ENCODE measurements at places on chromosomes 3 and 15.
A peak's percentile ranks its signal among the peaks of the same experiment; 100 is the strongest.

GRCh38 chr15:81002009-81002330 is 1.2 kb downstream of the TLNRD1 start:
- DNase-seq: no peak

GRCh38 chr3:78734048-78734637 is 1033.7 kb downstream of the ROBO1 start:
- DNase-seq: no peak

DNA sequence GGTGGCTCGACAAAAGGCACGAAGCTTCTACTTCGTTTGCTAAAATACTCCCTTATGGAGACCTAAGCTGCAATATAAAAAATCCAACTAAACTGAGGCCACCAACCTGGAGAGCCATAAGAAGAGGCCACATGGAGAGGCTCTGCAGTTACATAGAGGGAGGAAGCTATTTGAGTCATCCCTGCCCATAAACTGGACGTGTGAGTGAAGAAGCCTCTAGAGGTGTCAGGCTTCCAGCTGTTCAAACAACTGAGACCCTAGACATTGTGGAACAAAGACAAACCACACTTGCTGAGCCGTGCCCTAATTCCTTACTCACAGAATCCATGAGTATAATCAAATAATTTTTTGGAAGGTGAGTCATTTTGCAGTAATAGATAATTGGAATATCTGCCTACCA is 50.2 kb upstream of the GMNC start:
- no peak for DNase-seq

DNA sequence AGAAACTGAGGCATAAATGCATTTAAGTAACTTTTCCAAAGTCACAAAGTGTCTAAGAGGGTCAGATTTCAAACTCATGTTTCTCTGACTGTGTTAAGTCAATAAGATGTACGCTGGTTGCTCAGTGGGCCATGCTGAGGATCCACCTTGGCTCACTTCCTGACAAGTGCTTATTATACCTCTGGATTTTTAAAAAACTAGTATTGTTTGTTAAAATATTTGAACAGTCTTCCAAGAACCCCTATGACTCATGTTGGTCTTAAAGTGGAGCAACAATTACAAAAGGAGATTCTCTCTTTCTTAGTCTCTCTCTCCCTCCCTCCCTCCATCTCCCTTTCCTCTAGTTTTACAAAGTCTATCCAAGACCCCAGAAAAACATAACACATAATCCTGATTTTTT is 1050.2 kb downstream of the AGBL1 start:
- no peak for DNase-seq

- peak; percentile 77 for DNase-seq
Observed at GRCh38 chr3:125141596-125142419, 70.7 kb downstream of the SLC12A8 start.

DNA sequence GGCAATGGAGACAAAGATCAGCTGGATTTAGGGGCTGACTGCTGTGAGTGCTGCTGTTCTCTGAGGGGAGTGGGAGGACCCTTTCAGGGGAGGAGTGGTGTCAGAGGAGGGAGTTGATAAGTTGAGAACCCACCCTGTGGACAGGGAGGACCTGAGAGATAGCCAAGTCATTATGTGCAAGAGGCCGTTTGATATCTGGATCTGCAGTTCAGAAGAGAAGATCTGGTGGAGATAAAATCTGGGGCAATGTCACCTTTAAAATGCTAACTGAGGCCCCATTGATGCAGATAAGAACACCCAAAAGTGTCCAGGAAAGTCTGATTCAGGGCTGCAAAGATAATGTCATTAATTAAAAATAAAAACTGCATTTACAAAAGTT is 256.1 kb upstream of the HES1 start:
- no peak for DNase-seq

DNA sequence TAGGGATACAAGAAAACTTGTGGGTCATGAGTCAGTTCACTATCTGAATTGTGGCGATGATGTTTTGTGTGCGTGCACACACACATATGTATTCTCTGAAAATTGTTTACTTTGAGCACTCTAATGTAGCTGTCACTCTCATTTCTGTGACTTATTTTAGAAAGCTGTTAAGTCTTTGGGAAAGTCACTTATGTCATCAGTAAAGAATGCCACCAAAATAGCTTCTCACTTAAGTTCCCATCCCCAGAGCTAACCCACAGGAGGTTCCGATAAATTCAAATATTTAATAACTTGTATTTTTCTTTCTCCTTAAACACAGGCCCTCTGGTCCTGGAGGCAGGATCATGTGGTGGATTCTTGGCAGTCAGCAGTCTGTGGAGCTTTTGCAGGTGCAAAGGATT is 138.3 kb downstream of the LRIG1 start:
- no peak for DNase-seq

DNA sequence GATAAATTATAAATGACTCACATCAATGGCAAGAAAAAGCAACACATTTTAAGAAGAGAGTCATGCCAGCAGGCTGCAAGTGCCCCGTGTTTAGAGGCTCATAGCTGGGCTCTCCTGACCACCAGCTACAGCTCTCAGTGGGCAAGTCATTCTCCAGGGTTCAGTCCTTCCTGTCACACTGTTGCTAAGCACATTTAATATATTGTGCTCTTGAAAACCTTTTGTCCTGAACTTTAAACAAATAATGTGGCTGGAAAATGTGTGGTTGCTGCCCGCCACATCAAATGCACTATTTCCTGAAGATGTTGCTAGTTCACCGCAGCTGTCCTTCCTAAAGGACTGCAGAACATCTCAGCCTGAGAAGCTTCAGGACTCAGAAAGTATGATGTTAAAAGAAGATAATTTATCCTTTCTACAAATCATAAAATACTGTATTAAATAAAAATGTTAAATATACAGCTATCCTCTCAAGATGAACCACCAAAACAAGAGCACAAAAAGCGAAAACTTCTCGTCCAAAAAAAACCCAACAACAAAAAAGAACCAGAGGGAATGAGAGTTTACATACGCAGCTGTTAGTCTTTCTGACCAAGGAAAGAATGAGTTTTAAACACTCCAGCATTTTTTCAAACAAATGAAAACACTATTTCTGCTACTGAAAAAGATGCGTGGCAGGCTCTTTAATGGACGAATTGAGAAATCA is 951 bp downstream of the TARS3 start:
- DNase-seq: peak; percentile 54

DNA sequence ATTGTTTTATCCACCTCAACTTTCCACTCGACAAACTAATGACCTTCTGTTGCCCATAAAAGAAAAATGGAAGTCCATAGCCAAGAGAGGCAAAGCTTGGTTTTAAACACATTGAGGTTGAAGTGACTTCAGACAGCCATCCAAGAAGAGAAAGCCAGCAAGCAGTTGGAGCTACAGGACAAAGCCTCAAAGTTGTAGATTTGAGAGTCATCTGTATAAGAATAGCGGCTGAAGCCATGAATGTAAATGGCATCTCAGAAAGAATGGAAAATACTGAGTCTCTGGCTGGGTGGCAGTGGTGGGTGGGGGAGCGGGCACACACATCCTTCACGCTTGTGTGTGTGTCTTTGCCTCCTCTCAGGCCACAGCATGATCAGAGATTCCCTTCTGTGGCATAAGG is 124.1 kb upstream of the CHRM5 start:
- no peak for DNase-seq

- DNase-seq: no peak
Observed at GRCh38 chr3:16148783-16149182, 25.7 kb upstream of the GALNT15 start.

DNA sequence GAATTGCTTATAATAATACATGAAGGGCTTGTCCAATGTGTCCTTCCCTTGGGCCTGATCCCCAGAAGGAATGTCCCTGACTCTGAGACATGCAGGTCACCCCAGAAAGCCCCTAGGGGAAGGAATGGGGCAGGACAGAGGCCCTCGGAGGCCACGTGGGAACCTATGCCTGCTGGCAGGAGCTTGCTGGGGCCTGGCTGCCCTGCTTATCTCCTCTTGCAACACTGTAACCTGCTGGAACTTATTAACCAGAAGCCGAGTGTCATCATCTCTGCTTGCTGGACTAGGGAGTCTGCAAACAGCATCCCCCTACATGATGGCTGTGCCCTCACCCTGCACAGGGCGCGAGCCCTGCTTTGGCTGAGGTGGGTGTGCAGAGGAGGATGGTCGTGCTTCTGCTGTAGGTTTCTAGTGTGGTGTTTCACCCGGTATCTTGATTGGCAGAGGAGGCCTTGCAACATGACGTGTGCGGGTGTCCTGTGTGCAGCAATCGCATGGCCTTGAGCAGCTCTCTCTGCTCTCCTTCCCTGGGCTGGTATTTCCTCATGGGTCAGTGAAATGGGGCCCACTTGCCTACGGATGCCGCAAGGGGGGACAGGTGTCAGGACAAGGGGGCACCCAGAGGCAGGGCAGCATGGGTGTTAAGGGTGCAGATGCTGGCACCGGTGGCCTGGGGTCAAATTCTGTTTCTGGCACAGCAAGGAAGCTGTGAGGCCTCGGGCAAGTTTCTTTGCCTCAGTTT is 5.0 kb downstream of the CHST13 start:
- no peak for DNase-seq

- DNase-seq: no peak
Observed at GRCh38 chr15:77865701-77866100, 211.8 kb downstream of the TBC1D2B start.

- peak; percentile 67 for DNase-seq
Observed at GRCh38 chr3:158097593-158098308, 8.5 kb downstream of the SHOX2 start.

DNA sequence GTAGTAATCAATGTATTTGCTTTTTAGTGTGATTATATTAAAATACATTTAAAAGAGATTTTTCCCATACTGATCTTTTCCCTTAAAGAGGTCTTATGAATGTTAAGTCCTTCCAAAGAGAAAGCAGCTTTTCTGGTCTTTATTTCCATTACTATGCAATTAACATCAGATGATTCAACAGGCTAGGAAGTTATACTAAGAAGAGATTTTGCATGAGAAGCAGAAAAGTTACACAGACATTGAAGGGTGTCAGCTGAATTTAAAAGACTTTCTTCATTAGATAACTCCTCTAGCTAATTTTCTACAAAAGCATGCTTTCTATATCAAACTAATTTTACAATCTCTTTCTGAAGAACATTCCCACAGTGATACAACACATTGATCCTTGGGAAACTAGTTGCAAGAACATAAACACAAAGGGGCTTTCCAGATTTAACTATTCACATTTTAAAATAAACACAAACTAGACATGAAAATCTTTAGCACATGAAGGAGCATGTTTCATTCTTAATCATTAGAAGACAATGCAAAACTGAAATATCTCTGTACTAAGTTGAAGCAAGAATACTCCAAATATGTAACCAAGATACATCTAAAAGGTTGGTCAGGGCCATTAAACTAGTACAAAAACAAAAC is 965.8 kb downstream of the ROBO1 start:
- no peak for DNase-seq

DNA sequence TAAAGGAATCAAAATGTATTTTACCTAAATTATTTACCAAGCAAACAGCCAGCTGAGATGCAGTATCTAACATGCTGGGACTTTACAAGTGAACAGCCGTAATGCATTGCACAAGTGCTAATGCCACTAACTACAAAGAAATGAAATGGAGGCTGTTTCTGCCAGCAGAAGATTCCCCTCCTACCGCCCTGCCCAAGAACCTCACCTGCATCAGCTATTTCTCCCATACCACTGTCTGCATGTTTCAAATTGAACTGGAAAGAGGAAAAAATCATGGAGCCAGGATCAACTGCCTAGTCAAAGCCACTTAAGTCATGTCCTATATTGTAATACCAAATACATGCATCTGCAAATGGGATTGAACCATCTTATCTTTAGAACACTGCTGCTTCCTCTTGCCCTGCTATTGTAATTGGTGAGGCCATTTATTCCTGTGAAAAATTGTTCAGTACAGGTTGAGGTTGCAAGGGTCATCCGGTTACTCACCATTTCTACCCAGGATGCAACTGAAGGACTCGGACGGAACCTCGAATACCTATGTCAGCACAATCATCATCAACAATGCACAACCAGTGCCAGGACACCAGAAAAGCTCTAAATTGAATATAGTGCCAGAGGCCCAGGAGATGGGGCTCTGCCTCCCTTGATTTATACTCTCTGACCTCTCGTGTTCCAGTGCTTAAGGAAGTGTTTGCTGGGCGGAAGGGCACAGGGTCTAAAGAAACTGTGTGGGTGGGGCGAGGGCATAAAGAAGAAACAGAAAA is 27.5 kb downstream of the ANXA2 start:
- DNase-seq: no peak

- peak; percentile 68 for DNase-seq
Observed at GRCh38 chr15:38389924-38390542, 63.9 kb upstream of the FAM98B start.

- peak; percentile 72 for DNase-seq
Observed at GRCh38 chr3:182795389-182795782, 2.1 kb downstream of the ATP11B start.

GRCh38 chr3:1987980-1988379 is 110.7 kb upstream of the CNTN4 start:
- DNase-seq: no peak

- no peak for DNase-seq
Observed at GRCh38 chr15:99909592-99910295, 176.5 kb upstream of the LYSMD4 start.

DNA sequence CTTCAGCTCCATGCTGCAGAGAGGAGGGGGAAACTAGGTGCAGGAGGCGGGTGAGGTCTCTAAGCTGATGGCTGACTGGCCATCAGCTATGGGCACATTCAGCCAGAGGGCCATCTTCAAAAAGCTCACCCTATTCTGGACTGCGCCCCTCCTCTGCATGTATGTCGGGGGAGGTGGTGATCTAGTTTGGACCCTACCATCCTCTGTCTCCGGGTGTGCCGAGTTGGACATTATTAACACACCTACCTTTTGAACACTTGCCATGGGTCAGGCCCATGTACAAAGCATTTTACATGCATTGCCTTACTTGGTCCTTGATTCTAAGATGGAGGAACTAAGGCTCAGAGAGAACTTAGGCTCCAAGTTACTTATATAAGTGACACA is 1.4 kb downstream of the NISCH start:
- no peak for DNase-seq

- DNase-seq: no peak
Observed at GRCh38 chr3:188097791-188098190, 56.2 kb upstream of the LPP start.

GRCh38 chr15:31151301-31152233 is 50.0 kb upstream of the TRPM1 start:
- DNase-seq: no peak

DNA sequence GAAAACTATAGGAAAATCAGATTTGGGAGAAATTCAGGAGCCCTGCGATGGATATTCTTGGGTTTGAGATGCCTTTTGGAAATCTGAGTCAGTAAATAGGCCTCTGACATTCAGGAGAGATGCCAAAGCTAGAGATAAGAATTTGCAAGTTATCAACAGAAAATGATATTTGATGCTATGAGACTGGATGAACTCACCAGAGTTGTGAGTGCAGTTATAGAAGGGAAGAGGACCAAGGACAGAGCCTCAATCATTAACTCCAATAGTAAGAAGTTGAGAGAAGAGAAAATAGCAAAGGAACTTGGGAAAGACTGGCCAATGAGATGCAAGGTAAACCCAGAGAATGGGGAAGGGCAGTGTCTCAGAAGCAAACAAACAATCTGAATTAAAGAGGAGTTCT is 7.9 kb upstream of the ANO10 start:
- no peak for DNase-seq
